ENCODE measurements at places on chromosomes 12 and 14. TPM values are rescaled to one million over a fixed set of nuclear protein-coding genes. Genes with fewer than 3 reads are reported as not detected.
A peak's percentile ranks its signal among the peaks of the same experiment; 100 is the strongest.

SNAPC1 gene
- 19.8 TPM for total RNA-seq

SPX gene
- 1.3 TPM for total RNA-seq

ZNF219 gene
- total RNA-seq, result 4.6 TPM

SLC17A8 gene
- not detected for total RNA-seq

OVCH1 gene
- total RNA-seq, result 0.51 TPM

MGAT4C gene
- total RNA-seq, result under 0.01 TPM

TPCN1 gene
- 10.8 TPM for total RNA-seq

OAS3 gene
- total RNA-seq, result 2.6 TPM

ORMDL2 gene
- total RNA-seq, result 15.7 TPM

SUPT16H gene
- 66.1 TPM for total RNA-seq

DNA sequence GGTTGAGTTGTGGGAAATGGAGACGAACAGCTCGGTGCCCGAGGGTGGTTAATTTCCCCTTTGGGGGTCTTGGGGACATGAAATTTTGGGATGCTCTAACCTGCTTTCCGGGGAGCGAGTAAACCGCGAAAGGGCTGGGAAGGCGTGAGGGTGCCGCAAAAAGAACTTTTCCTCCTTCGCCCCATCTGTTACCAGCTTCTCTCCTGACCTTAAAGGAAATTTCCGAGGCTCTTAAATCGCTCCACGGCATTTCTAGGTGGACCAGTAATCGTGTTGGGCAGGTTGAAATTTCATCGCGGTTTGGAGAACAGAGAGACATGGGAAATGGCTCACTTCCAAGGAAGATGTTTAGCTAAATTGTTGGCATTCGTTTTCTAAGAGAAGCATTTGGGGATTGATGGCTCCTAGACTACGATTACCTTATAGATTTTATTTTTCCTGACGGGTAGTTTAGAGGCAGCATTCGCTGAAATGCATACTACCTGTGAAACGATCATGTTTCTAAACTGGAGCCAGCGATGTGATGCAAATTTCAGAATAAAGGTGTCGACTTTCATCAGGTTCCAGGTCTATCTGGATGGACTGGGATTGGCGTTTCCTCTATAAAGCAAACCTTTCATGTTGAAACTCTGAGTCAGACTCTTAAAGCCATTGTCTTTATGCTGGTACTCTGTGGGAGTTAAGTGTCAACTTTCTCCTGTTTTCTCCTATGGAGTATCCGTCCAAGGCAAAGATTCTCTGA is 414.5 kb downstream of the PCNX1 start:
- peak overlapping the region; percentile 95 for H3K4me3 ChIP-seq
- DNase-seq, result peak; percentile 74
- peaks cover 4% of the 10 kb centered on the region for H3K4me1 ChIP-seq
- H3K27me3 ChIP-seq, result no peaks in the 10 kb centered on the region
- peak overlapping the region; percentile 80 for H3K27ac ChIP-seq

DNA sequence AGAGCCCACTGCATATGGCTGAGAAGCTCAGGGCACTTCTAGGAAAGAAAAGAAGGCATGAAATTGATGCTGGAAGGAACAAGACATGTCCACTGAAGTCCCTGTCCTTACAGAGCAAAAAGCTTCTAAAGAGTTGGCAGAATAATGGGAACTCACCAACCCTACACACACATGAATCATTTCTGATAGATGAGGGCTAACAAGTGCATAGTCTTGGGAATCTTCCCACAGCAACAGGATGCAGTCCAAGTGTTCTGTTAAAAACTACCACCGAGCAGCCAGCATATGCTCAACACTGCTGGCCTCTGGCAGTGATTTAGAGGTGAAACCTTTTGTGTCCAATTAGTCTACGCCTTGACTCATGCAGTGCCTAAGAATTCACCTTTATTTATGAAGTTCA is 44.8 kb downstream of the RHOJ start:
- no peak for DNase-seq
- no peaks in the 10 kb centered on the region for H3K27me3 ChIP-seq

- no peaks in the 10 kb centered on the region for H3K36me3 ChIP-seq
- no peaks in the 10 kb centered on the region for H3K4me1 ChIP-seq
- H3K4me3 ChIP-seq, result peak overlapping the region; percentile 62
- H3K27ac ChIP-seq, result no peak overlapping the region
- no peak for DNase-seq
These were observed 1.1 kb downstream of the BRI3BP start for GRCh38 chr12:124994437-124994975.

- no peaks in the 10 kb centered on the region for H3K36me3 ChIP-seq
- no peaks in the 10 kb centered on the region for H3K4me1 ChIP-seq
- DNase-seq, result no peak
These were observed 57.3 kb downstream of the ETV6 start for GRCh38 chr12:11706509-11707379.

DNA sequence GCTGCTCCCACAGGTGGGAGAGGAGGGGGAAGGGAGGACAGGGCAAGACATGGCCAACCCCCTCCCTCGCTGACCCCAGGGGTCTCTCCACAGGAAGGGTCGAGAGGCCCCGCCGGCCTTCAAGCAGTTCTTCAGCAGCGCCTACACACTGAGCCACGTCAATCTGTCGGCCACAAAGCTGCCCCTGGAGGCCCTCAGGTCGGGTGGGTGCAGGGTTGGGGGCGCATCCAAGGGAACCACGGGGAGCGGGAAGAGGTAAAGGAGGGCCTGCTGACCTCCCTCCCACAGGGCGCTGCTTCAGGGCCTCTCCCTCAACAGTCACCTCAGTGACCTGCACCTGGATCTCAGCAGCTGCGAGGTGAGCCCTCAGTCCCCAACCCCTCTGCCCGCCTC is 6.1 kb downstream of the CARMIL3 start:
- DNase-seq, result no peak
- no peak overlapping the region for H3K4me3 ChIP-seq
- H3K36me3 ChIP-seq, result no peaks in the 10 kb centered on the region
- H3K4me1 ChIP-seq, result no peaks in the 10 kb centered on the region
- H3K27ac ChIP-seq, result no peak overlapping the region

DNA sequence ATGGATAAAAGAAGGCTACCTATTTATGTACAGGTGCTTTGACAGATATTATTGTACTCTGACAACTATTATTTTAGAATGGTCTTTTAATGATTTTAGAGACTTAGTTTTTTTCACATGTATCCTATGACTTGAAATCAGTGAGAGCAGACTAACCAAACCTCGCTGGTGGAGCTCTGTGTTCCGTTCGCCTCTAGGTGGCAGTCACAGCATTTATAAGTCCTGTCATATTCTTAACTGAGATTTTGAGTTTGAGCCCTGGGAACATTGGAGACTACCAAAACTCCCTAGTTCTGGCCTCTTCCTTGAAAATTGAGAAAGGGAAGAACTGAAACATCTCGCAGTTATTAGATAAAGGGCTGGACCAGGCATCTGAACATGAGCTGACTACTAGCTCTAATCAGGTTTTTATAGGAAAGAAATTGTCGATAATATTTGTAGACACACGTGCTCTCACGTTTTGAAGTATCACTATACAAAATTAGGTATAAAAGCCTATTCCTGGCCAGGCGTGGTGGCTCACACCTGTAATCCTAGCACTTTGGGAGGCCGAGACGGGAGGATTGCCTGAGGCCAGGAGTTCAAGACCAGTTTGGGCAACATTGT is 48.3 kb downstream of the TTLL5 start:
- H3K4me1 ChIP-seq, result peaks cover 5% of the 10 kb centered on the region
- no peaks in the 10 kb centered on the region for H3K36me3 ChIP-seq
- H3K27me3 ChIP-seq, result no peaks in the 10 kb centered on the region
- H3K27ac ChIP-seq, result no peak overlapping the region
- H3K4me3 ChIP-seq, result no peak overlapping the region
- DNase-seq, result peak; percentile 92

GRCh38 chr12:96120359-96121100 is 73.6 kb upstream of the ELK3 start:
- H3K27ac ChIP-seq, result no peak overlapping the region
- H3K4me1 ChIP-seq, result no peaks in the 10 kb centered on the region
- no peaks in the 10 kb centered on the region for H3K27me3 ChIP-seq
- H3K4me3 ChIP-seq, result no peak overlapping the region
- H3K36me3 ChIP-seq, result no peaks in the 10 kb centered on the region

DNA sequence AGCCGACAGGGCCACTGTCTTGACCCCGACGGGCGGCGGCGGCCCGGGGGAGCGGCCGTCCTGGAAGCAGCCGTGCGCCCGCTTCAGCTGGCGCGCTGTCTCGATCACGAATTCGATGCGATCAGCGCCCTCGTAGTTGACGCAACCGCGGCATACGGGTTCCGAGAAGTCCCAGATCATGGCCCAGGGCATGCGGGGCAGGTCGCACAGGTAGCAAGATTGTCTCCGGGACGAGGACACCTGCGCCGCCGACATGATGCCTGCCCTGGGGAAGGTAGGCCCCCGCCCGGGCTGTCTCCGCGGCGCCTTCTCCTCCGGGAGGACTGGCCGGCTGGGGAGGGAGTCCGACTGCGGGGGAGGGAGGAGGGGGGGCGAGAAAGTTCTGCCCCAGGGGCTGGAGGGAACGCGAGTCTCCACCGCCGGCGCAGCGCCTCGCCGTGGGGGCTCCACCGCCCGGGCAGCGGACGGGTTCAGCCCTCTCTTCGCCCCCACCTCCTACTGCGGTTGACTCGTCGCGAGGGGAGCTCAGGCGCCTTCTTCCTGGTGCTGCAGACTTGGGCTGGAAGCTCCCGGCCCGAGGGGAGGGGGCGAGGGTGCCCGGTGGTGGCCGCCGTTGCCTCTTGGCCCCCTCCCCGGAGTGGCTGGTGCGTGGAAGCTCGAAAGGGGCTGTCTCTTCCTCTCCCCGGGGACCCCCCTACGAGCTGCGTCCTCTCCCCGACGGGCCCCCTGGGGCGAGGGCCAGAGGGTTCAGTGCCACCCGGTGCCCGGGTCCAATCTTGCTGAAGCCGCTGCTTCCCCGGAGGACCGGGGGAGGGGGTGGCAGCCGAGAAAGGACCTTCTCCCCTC is 747 bp downstream of the IRF2BPL start:
- H3K4me1 ChIP-seq, result peaks cover 27% of the 10 kb centered on the region
- peak overlapping the region; percentile 98 for H3K4me3 ChIP-seq
- H3K27ac ChIP-seq, result peak overlapping the region; percentile 98
- peak; percentile 82 for DNase-seq

DNA sequence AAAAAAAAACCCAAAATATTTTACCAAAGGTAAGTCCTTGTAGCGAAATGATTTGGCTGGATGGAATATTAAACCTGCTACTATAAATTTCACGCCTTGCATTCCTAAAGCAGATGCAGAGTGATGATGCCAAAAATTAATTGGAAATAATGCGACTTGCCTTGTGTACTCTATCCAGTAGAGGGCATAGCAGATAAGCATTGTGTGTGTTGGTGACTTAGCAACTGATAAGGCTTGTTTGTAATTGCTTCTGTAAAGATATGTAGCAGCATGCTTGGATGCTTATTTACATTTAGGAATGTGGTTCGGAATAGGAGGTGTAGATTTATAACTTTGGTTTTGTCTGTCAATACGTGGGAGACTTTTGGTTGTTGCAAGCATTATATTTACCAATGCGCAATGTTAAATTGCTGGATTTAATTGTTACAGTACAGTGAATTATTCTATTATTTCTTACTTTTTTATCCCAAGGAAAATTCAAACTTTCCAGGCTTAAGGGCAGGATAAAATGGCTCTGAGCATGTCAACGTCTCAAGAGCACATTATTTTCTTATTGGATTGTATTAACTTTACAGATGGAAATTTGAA is 80.5 kb downstream of the TMEM260 start:
- H3K27ac ChIP-seq, result no peak overlapping the region
- H3K4me1 ChIP-seq, result no peaks in the 10 kb centered on the region
- no peak overlapping the region for H3K4me3 ChIP-seq

- H3K27ac ChIP-seq, result no peak overlapping the region
- H3K4me3 ChIP-seq, result no peak overlapping the region
- H3K36me3 ChIP-seq, result no peaks in the 10 kb centered on the region
These were observed 223.6 kb upstream of the SOX5 start for GRCh38 chr12:24173067-24173466.

- H3K27ac ChIP-seq, result no peak overlapping the region
- no peak for DNase-seq
- H3K27me3 ChIP-seq, result no peaks in the 10 kb centered on the region
- no peaks in the 10 kb centered on the region for H3K36me3 ChIP-seq
These were observed 111.9 kb downstream of the PAX9 start for GRCh38 chr14:36773558-36773957.

GRCh38 chr14:94009767-94010166 is 12.7 kb downstream of the CCDC197 start:
- no peak overlapping the region for H3K4me3 ChIP-seq
- no peaks in the 10 kb centered on the region for H3K4me1 ChIP-seq
- no peaks in the 10 kb centered on the region for H3K36me3 ChIP-seq
- peak; percentile 87 for DNase-seq

DNA sequence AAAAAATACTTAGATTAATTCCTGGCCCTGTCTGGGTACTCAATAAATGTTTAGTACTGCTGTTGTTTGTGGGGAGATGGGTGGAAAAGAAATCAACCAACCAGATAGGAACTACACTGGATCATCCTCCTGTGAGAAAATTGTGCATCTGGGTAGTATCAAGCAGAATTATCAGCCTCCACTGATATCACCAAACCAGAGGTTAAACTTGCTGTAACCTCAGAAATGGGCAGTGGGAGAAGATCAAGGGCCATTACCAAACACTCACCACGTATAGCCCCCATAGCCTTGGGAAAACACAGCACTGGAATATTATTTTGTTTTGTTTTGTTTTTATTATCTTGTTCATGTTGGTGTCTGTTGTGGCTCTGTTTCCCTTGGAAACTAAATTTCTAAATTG is 19.7 kb downstream of the VEZT start:
- no peak overlapping the region for H3K4me3 ChIP-seq
- no peak for DNase-seq
- no peaks in the 10 kb centered on the region for H3K36me3 ChIP-seq
- H3K27me3 ChIP-seq, result no peaks in the 10 kb centered on the region
- no peak overlapping the region for H3K27ac ChIP-seq

- H3K4me3 ChIP-seq, result no peak overlapping the region
- H3K4me1 ChIP-seq, result no peaks in the 10 kb centered on the region
- no peak overlapping the region for H3K27ac ChIP-seq
- no peak for DNase-seq
- H3K36me3 ChIP-seq, result no peaks in the 10 kb centered on the region
These were observed 80.3 kb downstream of the SLC8A3 start for GRCh38 chr14:70108419-70108818.

GRCh38 chr12:115918763-115919162 is 358.7 kb downstream of the MED13L start:
- no peak overlapping the region for H3K27ac ChIP-seq
- no peak overlapping the region for H3K4me3 ChIP-seq
- DNase-seq, result no peak
- peaks cover 2% of the 10 kb centered on the region for H3K27me3 ChIP-seq
- no peaks in the 10 kb centered on the region for H3K36me3 ChIP-seq

- H3K4me1 ChIP-seq, result no peaks in the 10 kb centered on the region
- H3K27me3 ChIP-seq, result no peaks in the 10 kb centered on the region
These were observed 42.0 kb upstream of the ETV6 start for GRCh38 chr12:11607313-11608081.

GRCh38 chr12:32336261-32336660 is 63.1 kb upstream of the FGD4 start:
- no peaks in the 10 kb centered on the region for H3K27me3 ChIP-seq
- peak; percentile 9 for DNase-seq
- H3K27ac ChIP-seq, result no peak overlapping the region
- peaks cover 5% of the 10 kb centered on the region for H3K36me3 ChIP-seq
- H3K4me3 ChIP-seq, result no peak overlapping the region

GRCh38 chr14:85601246-85601645 is 71.3 kb downstream of the FLRT2 start:
- no peaks in the 10 kb centered on the region for H3K4me1 ChIP-seq
- no peak for DNase-seq
- no peaks in the 10 kb centered on the region for H3K27me3 ChIP-seq
- H3K4me3 ChIP-seq, result no peak overlapping the region
